WTC11 (cell line): ENCODE measurements at places on chromosomes 3 and 15.

- DNase-seq = peak; percentile 19
Measured at GRCh38 chr3:184911570-184911969, 99.6 kb downstream of the VPS8 start.

DNA sequence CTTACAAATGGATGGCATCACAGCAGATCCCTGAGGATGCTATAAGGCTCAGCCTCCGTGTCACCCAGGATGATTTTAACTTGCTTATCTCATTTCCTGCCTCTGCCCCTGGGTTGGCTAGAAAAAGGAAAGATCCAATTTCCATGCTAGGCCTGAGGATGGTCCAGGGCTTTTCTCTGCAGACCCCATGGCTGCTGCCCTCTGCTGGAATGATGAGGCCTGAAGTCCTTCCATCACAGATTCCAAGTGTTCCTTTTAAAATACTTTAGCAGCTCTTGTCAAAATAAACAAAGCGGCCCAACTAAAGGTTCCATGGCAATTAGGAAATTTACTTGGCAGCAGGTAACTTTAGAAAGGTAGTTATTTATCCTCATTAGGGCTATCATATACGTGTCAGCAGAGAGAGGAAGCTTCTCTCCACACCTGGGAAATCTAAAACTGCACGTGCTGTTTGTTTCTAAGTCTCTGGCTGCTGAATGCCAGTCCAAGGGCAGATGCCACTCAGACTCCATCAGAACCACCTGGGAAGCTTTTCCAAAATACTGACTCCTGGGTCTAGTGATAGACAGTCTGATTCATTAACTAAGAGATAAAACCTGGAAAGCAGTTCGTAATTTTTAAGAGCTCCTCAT lies 401.9 kb upstream of the IL12A start:
- peak; percentile 66 for DNase-seq

DNA sequence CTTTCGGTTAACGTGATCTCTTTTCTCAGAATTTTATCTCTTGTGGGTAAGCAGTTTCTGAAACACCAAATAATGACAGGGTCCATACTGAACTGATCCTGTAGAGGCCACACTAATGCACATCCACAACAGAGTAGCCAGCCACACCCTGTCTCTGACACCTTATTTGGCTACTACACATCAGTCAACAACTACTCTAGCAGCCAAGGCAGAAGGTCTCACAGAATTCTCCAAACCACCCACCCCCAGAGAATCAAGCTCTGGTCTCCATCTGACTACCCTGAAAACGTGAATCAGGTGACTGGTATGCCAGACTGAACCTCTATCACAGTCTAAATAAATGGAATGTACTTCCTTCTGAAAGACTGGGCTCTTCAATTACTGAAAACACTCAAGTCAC lies 38.0 kb downstream of the EDC3 start:
- DNase-seq = no peak

GRCh38 chr3:23797491-23797890 lies 8.3 kb upstream of the UBE2E1 start:
- DNase-seq = no peak

GRCh38 chr15:90862964-90863778 lies 5.2 kb upstream of the FURIN start:
- DNase-seq = no peak
